Lower leg skin (tissue), 4 donors: ENCODE measurements at places on chromosomes 12 and 14.

- no peak for DNase-seq
These were observed 235.5 kb upstream of the TBX3 start for GRCh38 chr12:114919479-114919878.

DNA sequence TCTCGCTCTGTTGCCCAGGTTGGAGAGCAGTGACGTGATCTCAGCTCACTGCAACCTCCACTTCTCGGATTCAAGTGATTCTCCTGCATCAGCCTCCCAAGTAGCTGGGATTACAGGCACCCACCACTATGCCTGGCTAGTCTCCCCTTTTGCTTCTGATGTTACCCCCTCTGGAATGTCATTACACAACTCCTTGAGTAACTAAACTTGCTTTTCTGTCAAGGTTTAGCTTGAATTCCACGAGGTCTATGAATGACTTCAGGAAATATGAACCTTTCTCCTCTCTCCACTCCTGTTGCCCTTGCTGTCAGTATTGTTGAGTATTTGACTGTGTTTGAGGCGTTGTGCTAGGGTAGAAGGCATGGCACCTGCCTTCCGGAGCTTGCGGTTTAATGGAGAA, 16.8 kb upstream of the RTRAF start:
- no peak for DNase-seq

- no peak for DNase-seq
These were observed 34.2 kb downstream of the PTGER2 start for GRCh38 chr14:52348279-52348678.

GRCh38 chr12:84811291-84811690, 101.3 kb downstream of the SLC6A15 start:
- DNase-seq: no peak

- no peak for DNase-seq
These were observed 32.8 kb downstream of the HECTD4 start for GRCh38 chr12:112349431-112349830.

DNA sequence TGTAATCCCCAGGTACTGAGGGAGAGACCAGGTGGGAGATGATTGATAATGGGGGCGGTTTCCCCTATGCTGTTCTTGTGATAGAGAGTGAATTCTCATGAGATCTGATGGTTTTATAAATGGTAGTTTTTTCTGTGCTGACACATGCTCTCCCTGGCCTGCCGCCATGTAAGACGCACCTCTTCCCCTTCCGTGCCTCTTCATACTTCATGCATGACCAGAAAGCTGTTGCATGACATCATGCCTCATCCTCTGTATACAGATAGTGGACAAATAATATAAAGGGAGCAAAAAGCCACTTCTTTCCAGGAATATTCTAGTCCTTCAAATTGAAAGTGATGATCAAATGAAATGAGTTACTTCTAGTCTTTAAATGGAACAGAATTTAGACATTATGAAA, 47.3 kb upstream of the LRIG3 start:
- no peak for DNase-seq

DNA sequence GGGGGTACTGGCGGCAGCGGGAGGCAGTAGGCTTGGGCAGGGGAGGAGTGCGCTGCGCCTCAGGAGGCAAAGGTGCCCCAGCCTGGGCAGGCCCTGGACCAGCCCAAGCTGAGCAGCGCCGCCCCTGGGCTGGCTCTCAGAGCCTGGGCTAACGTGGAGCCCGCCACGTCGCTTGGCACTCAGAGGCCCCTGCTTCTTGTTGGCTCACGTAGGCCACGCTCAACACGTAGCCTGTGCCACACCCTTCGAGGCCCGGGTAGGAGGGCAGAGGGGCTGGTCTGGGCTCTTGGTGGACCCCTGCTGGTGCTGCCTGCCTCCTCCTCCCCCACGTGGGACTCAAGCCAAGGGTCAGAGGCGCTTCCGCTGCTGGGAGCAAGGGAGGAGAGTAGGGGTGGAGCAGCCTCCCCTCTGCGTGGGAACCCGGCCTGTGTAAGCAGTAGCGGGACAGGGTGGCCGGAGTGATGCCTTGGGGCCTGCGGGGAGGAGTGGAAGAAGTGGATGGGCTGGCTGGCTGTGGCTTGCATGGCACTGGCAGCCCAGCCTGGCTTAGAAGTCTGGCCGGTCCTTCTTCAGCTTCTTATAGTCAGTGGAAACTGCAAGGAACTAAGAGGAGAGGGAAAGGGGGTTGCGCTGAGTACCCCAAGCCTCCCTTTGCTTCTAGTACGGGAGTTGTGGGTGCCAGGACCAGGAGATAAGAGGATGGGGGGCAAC, 5.7 kb downstream of the SHMT2 start:
- DNase-seq: no peak

- no peak for DNase-seq
These were observed 156.5 kb downstream of the EPS8 start for GRCh38 chr12:15632708-15633107.

DNA sequence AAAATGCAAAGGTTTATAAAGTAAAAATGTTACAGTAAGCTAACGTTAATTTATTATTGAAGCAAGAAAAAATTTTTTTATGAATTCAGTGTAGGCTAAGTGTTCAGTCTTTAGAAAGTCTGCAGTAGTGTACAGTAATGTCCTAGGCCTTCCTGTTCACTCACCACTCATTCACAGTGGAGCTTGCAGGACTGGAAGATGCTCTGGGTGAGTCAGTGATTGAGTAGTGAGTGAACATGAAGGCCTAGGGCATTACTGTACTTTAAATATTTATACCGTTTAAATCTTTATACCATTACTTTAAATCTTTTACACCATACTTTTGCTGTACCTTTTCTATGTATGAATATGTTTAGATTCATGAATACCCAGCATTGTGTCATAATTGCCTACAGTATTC, 120.3 kb upstream of the SLC38A4 start:
- no peak for DNase-seq

DNA sequence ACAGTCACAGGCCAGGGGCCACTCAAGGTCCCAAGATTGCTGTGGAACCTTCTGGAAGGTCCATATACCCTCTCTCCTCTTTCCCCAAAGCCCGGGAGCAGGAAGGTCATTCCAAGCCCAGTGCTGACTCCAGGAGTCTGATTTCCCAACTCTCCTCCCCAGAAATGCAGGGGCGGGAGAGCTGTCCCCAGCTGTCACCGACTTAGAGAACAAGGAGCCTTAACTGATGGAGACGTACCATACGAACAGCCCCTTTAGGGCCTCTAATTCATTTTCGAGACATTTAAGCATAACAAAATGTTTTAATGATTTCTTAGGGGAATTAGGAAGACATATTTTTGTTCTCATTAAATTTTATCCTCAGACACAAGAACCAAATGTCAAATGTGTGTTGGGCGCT, 99.2 kb downstream of the PHETA1 start:
- no peak for DNase-seq

DNA sequence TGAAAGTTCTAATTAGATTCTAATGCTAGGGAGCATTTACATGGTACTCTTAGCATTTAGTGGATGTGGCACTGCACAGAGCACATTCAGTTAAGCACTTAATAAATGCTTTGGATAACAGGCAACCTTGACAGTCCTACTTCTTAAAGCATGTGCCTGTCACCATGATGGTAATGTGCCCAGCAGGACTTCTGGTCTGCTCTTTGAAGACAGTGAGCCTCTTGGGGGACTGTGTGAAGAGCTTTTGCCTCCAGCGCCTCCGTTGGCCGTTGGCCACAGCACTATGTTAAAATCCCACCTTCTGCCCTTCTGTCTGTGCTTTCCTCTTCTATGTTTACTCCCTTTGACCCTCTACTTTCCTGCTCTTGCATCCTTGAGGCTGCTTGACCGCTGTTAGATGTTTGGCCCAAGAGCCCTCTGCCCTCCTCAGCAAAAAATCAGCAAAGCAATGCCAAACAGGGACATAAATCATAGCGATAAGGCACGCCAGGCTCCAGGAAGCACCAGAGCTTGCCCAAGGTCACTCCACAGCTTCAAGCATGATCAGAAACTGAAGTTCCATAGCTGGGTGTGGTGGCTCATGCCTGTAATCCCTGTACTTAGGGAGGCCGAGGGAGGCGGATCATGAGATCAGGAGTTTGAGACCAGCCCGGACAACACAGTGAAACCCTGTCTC, 8.3 kb downstream of the CDKL1 start:
- no peak for DNase-seq

DNA sequence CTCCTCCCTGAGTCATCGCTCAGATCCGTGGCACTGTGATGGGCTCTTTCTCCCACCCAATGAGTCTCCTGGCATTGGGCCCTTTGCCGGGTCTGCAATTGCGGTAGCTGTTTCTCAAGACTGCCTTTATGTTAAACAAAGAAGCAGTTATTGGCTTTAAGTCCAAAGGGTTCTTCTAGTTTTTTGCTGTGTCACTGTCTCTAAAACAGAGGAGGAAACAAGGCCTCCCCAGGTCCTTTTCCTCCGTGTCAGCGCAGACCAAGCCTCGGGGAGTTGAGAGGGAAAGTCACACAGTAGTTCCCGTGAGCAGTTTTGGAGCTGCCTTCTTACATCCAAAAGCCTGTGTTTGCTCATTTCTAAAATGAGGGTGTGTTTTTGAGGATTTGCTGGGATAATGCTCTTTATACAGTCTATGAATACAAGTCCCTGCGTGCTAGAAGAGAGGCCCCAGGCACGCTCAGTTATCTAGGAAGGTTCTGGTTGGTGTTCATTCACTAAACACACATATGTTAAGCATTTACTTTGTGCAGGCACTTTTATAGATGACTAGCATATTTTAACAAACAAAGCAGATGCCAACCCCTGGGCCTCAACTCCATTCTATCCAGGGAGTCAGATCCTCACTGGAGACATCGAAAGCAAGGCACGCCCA, 126.0 kb upstream of the PZP start:
- no peak for DNase-seq

GRCh38 chr12:11628353-11628752, 21.1 kb upstream of the ETV6 start:
- no peak for DNase-seq

DNA sequence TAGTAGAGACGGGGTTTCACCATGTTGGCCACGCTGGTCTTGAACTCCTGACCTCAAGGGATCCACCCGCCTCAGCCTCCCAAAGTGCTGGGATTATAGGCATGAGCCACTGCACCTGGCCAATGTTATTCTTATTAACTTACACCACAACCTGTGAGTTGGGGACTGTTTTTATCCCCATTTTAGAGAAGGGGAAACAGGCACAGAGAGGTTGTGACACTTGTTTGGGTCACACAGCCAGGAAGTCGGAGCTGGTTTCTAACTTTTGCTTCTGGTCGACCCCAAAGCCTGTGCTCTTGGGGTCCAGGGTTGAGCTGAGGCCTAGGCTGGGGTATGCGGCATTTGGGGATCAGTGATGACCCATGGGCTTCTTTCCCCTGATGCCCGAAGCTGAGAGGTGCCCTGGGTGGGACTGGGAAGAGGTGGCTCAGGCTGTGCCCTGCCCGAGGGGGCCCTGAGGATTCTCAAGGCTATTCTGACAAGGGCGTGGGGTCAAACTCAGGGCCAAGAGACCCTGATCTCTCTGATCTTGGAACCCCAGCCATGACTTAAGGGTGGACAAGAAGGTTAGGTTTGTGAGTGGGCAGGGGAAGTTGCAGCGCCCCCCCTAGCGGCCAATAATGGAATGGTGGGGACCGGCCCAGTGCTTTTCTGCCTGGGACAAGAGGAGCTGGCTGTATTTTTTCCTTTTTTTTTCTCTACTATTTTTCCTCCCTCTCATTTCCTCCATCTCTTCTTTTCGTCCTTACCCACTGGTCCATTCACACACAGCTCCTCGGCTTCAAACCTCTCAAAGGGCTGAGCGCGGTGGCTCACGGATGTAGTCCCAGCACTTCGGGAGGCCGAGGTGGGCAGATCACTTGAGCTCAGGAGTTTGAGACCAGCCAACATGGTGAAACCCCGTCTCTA, 3.0 kb downstream of the SDSL start:
- DNase-seq: peak; percentile 36

GRCh38 chr12:112870267-112870980, 36.3 kb upstream of the OAS1 start:
- DNase-seq: no peak

- peak; percentile 97 for DNase-seq
These were observed 447 bp downstream of the CD63 start for GRCh38 chr12:55728186-55728938.

GRCh38 chr12:64571411-64571810, 38.9 kb upstream of the RASSF3 start:
- no peak for DNase-seq

DNA sequence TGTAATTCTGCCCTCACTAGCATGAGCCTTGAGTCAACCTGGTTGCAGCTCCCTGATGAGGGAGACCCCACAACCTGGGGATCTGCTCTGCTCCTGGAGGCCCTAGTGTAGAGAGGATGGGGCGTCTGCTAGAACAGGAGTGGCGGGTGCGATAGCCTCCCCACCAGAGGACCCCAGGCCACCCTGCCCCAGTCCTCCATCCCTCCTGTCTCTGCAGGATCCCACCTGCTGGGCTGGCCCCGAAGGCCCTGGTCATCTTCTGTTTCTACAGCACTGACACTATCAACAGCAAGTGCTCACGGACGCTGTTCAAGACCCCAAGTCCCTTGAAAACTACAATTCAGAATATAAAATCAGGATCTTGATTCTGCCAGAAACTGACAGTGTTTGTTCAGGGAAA, 15.2 kb downstream of the ANHX start:
- DNase-seq: no peak

- peak; percentile 59 for DNase-seq
These were observed at the start of gene FGF6 for GRCh38 chr12:4445156-4446101. FGF6 (minus strand) TSS chr12:4445815; CDS start chr12:4445570, 245 bp downstream.

- DNase-seq: peak; percentile 31
These were observed at the start of gene GCH1 for GRCh38 chr14:54902521-54903420. GCH1 (minus strand) TSS chr14:54902826; CDS start chr14:54902663, 163 bp downstream.

GRCh38 chr12:91980389-91980821, 165.2 kb downstream of the BTG1 start:
- DNase-seq: no peak

GRCh38 chr12:106710143-106710893, 64.2 kb upstream of the RIC8B start:
- peak; percentile 8 for DNase-seq

GRCh38 chr12:49264466-49264872, 413 bp upstream of the TUBA1C start:
- no peak for DNase-seq

DNA sequence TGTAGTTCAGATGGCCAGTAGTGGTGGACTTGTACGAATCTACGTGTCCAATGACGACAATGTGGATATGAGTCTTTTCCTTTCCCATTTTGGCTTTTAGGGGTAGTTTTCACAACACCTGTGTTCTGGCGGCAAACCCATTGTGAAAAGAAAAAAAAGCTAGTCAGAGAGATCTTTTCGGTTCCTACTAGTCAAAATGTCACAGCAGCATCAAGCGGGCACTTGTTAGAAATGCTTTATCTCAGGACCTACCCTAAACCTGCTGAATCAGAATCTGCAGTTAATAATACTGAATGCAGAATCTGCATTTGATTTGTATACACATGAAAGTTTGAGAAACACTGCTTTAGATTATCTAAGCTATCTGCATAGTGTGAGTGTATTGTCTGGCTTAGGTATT, 18.3 kb downstream of the AEBP2 start:
- DNase-seq: no peak

GRCh38 chr12:15230137-15230536, 8.9 kb upstream of the RERG start:
- no peak for DNase-seq

GRCh38 chr12:45974171-45974719, 16.1 kb downstream of the SCAF11 start:
- no peak for DNase-seq
